ENCODE measurements at places on chromosomes 1 and 21. TPM values are rescaled to one million over a fixed set of nuclear protein-coding genes. Genes with fewer than 3 reads are reported as not detected.

BACE2 gene
- 80.4 TPM for total RNA-seq

- no peak for DNase-seq
These were observed 122.3 kb upstream of the C1orf105 start for GRCh38 chr1:172298141-172298540.

GRCh38 chr1:24957016-24957807 lies 27.1 kb upstream of the RUNX3 start:
- peak; percentile 52 for DNase-seq

LINGO4 gene
- not detected for total RNA-seq

TMEM240 gene
- 6.2 TPM for total RNA-seq

C1orf210 gene
- not detected for total RNA-seq

- DNase-seq, result no peak
These were observed 1.7 kb downstream of the TMCC2 start for GRCh38 chr1:205229399-205229871.

DNA sequence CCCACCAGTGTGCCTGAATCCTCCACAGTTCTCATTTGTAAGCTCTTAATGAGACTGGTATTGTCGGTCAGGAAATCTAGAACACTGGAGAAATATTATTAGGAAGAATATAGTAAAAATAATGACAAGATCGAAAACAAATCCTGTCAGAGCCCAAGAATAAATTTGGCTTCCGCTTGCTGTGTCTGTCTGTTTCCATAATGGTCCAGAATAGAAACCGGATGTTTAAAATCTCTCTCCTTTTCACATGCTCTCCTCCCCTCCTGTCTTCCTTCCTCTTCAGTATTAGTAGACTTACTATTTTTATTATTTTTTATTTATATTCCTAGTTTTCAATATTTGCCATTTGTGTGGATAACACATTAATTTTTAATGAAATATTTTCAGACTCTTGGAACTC lies 187.7 kb downstream of the SDCCAG8 start:
- DNase-seq, result no peak

CRYBG2 gene
- not detected for total RNA-seq

DNA sequence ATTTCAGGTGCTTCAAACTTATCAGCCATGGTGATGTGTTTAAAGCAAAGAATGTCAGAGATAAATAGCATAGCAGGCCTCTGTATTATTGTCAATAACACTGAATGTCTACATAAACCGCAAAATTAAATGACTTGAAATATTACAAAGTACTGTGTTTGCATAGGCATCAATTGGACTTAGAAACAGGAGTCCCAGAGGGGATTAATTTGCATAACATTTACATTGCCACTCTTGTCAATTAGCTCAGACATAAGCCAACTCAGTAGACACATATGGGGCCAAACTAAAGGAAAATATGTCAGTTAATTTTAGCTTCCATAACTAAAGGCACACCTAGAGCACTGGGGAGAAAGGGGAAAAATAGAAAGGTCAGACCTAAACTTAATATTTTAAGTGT lies 814.5 kb upstream of the NEGR1 start:
- DNase-seq, result no peak

DNA sequence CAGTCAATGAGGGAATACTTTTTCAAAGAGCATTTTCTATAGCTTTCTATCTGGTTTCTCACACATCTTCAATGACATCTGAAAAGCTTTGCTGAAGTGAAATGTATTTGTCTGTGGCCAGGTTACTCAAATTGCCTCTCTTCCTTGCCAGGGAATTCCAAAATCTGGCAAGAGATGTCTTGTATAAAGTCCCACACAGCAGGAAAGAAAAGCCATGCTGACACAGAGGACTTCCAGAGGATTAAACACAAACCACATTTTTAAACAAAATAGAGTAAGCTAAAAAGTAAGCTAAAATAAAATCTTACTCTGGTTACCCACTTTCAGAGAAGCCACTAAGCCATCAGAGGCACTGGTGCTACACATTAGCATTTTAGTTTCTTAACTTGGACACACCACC lies 93.1 kb upstream of the BCAR3 start:
- no peak for DNase-seq

GRCh38 chr21:37489553-37489952 lies 123.0 kb downstream of the DYRK1A start:
- DNase-seq, result no peak

DNA sequence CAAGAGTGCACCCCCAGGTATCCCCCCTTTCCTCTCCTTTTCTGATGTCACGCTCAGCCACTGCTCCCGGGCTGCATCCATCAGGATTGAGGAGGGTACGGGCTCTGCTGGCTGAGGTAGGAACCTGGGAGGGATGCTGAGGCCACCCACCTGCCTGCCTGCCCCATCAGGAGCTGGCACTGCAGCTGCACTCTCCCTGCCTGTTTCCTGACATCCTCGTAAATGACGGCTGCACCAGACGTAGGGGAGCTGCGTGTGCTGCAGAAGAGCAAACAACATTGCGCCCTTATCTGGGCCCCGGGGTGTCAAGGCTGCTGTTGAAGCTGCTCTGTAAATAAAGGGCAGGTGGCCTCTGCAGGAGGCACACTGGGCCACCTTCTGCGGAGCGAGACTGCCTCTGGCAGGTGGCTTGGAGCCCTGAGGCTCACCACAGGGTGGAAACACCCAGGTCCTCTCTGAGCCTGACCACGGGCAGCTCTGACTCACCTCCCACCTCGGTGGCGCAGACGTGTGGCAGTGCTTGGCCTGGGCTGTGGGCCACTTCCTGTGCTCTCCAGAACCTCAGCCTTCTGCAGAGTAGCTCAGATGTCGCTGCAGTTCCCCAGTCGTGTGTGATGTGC lies 30.9 kb downstream of the SNAP47 start:
- DNase-seq, result peak; percentile 71

C1orf185 gene
- not detected for total RNA-seq

DNA sequence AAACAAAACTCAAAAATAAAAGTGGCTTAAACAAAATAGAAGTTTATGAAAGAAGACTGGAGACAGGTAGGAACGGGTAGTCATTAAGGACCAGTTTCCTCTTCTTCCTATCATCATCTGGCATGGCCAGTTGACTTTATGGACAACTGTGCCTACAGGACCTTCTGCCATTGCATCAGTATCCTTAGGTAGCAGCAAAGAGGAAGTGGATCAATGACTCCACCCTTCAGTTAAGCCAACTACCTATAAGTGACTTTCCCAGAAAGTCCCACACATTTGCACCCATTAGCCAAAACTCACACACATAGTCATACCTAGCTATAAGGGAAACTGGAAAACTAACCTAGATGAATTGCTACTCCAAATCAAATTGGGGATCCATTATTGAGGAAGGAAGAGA lies 51.7 kb downstream of the RASAL2 start:
- DNase-seq, result no peak

DNA sequence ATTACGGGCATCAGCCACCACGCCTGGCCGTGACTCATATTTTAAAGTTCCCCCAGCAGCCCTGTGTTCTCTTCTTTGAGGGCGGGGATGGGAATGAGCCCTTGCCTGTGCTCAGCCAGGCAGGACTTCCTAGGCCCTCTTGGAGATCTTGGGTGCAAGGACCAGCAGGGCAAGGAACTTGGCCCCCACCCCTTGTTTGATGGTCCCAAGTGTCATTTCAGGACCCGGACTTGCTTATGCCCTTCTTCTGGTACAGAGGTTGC lies 9.3 kb downstream of the RASSF5 start:
- peak; percentile 46 for DNase-seq

GRCh38 chr1:12565094-12565965 lies 52.7 kb downstream of the DHRS3 start:
- DNase-seq, result peak; percentile 69

TMPRSS15 gene
- not detected for total RNA-seq

DNA sequence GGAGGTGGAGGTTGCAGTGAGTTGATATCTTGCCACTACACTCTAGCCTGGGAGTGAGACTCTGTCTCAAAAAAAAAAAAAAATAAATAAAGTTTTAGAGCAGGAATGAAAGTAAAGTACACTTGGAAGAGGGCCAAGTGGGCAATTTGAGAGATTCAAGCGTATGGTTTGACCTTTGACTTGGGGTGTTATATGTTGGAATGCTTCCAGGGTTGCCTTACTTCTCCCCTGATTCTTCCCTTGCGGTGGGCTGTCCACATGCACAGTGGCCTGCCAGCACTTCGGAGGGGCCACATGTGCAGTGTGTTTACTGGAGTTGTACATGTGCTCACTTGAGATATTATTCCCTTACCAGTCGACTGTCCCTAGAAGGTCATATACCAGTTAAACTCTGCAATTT lies 295.5 kb upstream of the PROX1 start:
- DNase-seq, result no peak

AVPR1B gene
- not detected for total RNA-seq

GRCh38 chr1:101205457-101205856 lies 31.4 kb upstream of the S1PR1 start:
- DNase-seq, result no peak

- no peak for DNase-seq
These were observed 486.1 kb upstream of the ADGRL2 start for GRCh38 chr1:81314513-81315233.

MMEL1 gene
- total RNA-seq, result 0.94 TPM

TSPEAR gene
- not detected for total RNA-seq

- no peak for DNase-seq
These were observed 168.4 kb upstream of the C21orf91 start for GRCh38 chr21:17987382-17988101.

GRHL3 gene
- not detected for total RNA-seq

- no peak for DNase-seq
These were observed 93.4 kb upstream of the BACE2 start for GRCh38 chr21:41074396-41075184.

NBPF10 gene
- total RNA-seq, result 4.8 TPM

DNA sequence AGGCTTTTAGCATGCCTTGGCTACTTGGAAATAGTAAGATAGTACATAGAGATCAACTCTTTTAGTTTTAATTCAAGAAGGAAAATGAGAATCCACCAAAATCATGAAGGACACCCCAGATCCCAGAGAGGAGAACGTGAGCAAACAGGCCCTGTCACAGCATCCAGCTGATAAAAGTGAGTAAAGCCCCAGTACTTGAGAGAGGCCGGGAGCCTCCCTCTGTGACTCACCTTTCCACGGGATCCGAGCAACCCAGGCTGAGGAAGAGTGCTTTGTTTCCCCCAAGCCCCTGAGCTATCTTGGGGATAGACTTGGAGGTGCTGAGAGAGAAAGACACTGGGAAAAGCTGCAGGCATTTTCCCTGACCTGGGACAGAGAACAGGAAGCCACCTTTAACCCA lies 238.6 kb downstream of the DUSP10 start:
- no peak for DNase-seq

LAPTM5 gene
- 114 TPM for total RNA-seq

GRCh38 chr1:227035316-227035715 lies 95.2 kb downstream of the COQ8A start:
- no peak for DNase-seq

DNA sequence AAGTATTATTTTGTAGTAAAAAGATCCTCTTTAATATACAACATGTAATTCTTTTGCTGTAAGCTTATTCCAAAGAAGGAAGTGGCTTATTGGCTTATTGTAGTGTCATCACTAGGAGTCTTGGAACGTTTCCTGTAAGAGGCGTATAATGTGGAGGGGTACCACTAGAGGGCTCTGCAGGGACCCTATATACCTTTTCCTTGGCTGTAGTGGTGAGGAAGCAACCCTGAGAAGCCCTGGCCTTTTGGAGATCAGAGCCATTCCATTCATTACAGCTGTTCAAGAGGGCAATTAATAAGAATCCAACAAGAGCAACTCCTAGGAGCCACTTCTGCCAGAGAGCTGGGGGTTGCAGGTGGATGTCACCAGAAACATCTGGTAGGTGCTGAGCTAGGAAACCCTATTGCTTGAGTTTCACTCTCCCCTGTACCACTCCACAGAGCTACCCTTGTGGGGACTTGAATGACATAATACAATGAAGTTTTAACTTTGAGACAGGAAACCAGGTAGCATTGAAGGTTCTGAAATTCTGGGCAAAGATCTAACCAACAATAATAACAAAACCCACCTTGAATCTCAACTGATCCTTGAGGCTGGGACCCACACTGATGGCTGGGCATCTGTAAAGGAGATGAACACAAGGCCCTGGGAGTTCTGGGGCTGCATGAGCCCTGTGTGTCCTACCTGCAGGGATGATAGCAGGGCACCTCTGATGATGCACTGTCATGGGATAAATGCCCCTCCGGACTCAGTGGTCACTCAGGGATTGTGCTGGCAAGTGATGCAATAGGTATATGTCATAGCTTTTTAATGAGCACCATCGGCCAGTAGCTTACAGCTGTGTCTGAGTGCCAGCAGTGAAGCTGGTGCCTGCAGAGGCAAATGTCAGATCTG lies 160.2 kb upstream of the COA6 start:
- no peak for DNase-seq

Data from aorta (tissue), 5 donors.